ENCODE measurements at places on chromosomes 5 and 9.
A peak's percentile ranks its signal among the peaks of the same experiment; 100 is the strongest.

DNA sequence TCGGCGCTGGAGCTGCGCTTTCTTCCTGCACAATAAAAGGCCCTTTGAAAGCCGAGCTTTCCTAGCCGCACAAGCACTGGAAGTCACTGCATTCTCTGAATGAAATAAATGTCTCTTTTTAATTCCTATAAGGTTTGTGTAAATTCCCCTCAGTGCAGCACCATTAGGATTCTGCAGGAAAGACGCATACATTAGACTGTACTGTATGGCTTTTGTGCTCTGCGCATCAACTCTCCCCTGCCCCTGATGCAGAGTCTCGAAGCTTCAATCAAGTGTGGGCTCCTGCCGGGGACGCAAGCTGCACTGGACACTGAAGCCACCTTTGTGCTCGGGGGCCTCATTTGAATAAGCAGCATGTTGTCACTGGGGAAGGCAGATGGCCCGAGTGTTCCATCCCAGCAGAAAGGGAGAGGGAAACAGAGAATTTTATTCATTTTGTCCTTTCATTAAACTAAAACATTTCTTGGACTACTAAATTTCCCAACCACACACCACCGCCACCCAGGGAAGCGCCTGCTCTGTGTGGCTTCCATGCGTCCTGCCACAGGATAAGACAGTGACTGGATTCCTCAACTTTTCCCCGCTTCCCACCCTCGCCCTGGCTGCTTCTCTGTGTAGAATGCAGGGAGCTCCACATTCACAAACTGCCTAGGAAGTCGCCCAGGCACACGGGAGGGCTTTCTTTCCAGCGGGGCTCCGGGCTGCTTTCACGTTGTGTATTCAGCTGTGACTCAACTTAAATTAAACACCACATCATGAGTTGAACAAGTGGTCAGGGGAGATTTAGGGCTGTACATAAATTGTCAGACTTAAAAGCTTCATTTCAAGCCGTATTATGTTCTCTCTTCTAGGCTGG is 635.4 kb downstream of the IRX1 start:
- peak; percentile 19 for DNase-seq

GRCh38 chr5:96140084-96140483 is 178.4 kb upstream of the ELL2 start:
- no peak for DNase-seq

DNA sequence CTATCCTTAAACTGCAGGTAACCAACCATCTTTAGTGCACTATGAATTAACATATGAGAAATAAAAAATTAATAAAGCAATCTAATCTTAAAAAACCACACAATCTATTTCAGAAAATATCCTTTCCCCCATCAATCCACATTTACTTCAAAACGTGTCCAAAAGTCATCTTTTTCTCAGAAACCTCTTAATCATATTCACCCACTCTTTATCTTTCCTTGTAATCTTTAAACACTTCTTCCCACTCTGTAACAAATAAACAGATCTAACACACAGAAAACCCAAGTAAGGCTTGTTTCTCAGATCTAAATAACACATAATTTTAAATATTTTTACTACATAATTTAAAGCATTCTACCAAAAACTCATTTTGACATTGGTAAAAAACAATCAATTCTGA is 44.4 kb downstream of the EFCAB9 start:
- no peak for DNase-seq

- DNase-seq: no peak
Observed at GRCh38 chr5:75524071-75524470, 12.4 kb downstream of the POLK start.

GRCh38 chr9:127162046-127162863 is 39.8 kb upstream of the ANGPTL2 start:
- no peak for DNase-seq

GRCh38 chr9:123975871-123976270 is 35.7 kb upstream of the LHX2 start:
- no peak for DNase-seq

GRCh38 chr5:168916852-168917251 is 337.7 kb upstream of the PANK3 start:
- no peak for DNase-seq

DNA sequence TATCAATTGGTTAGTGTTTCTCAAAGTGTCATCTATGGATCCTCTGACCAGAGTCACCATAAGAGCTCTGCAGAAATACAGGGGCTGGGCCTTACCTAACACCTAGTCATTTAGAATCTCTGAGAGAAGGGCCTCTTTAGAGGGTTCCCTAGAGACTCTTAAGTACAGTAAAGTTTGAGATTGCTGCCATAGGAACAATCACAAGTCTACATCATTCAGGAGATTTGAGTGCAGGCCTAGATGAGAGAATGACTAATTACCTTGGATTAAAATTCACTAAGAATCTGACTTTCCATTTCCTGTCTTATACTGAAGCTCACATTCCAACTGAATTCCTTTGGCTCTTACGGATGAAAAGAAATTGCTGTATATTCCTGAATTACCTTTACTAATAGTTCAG is 182.1 kb upstream of the PTGER4 start:
- DNase-seq: no peak

DNA sequence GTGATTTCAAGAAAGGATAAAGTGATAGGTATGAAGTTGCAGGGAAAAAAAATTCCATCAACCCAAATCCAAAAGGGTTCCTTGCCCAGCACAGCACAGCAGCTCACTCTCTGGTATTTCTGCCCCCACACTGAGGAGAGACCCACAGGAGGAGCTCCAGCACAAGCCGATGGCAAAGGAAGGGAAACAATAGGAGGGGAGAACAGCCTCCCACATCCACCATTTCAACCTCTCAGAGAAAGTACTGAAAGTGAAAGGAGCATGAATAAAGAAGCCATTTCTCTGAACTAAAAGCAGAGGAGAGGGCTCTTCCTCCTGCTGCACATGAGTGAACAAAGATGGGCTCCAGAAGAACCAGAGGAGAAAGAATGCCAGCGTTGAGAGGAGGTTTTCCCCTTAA is 54.9 kb upstream of the ZSWIM6 start:
- DNase-seq: no peak

DNA sequence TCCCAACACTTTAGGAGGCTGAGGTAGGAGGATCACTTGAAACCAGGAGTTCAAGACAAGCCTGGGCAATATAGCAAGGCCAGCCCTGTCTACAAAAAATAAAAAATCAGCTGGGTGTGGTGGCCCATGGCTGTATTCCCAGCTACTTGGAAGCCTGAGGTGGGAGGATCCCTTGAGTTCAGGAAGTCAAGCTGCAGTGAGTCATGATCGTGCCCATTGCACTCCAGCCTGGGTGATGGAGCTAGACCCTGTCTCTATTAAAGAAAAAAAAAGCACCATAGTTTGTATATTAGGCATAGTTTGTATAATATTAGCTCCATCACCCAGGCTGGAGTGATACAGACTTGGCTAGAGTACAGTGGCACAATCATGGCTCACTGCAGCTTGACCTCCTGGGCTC is 9.6 kb upstream of the NME5 start:
- DNase-seq: no peak

DNA sequence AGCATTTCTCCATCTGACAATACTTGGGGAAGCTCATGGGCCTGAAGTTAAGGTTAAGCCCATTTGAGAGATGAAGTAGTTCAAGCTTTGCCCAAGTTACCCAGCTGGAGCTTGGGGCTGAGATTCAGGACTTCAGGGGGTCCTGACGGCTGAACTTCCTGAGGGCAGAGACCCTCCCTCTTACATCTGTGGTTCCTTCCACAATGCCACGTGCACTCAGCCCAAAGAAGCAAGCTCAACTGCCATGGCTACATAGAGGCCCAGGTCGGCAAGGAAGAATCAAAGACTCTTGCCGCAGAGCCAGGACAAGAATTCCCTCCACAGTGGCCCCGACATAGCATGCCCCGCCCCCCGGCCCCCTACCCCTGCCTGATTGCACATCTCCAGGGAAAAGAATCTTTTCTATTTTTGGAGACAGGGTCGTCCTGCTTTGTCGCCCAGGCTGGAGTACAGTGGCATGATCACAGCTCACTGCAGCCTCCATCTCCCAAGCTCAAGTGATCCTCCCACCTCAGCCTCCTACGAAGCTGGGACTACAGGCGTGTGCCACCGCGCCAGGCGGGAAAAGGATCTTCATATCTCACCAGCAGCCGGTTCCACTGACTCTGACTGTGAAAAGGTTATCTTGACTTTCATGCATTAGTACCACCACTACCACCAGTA is 9.2 kb downstream of the PHF19 start:
- no peak for DNase-seq

GRCh38 chr5:74326571-74327338 is 313.8 kb downstream of the ENC1 start:
- DNase-seq: no peak

DNA sequence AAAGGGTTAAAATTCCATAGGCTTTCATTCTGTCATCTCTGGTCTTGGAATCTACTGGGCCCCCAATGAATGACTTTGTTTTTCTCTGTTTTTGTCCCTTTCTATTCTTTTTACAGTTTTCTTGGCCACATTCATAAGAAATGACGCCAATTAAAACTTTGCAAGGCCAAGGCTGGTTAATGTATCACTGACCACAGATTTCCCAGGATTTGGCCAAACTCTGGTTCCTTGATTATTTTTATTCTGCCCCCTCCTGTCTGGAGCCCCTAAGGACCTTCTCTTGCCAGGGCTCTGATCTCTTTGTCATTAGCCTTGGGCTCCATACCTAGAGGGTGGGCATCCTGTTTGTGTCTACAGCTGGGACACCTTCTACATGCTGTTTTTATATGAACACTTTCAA is 388.9 kb upstream of the PAPPA start:
- DNase-seq: no peak

GRCh38 chr5:14593326-14594021 is 11.9 kb downstream of the OTULINL start:
- no peak for DNase-seq

DNA sequence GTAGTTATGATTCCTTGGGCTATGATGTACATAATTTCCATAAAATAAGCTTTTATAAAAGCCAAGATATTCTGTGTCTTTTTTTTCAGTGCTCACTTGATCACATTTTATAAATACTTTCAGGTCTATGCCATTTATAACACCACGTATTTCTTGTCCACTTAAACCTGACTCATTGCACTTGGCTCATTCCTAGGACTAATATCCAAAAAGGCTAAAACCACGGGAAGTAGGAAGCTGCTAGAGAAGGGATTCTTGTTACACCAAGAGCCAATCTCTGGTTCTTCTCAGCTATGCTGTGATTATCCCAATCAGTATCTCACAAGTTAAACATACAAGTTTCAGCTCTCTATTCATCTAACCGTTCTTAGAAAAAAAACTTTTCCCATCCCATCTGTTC is 80.4 kb upstream of the CDH6 start:
- no peak for DNase-seq

DNA sequence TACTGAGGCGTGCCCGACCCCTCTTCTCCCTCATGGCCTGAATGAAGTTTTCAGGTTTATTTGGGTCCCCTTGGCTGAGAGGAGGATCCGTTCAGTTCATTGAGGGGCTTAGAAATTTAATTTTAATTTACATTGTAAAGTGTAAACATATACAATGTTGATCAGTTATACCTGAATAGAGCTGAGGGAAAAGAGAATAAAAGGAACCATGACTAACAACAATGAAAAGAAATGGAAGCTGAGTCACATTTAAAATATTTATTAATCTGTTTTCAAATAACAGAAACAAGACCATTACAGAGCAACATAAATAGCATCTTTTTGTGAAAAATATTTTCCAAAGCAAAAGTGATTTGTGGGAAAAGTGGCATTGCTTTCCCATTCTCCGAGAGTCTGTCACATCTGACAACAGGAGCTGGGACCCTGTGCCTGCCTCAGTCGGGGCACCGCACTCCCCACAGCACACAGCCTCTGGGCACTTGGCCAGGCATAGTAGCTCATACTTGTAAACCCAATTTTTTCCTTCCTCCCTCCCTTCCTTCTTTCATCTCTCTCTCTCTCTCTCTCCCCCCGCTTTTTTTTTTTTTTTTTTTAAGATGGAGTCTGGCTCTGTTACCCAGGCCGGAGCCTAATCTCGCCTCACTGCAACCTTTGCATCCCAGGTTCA is 28.7 kb downstream of the PROP1 start:
- no peak for DNase-seq

DNA sequence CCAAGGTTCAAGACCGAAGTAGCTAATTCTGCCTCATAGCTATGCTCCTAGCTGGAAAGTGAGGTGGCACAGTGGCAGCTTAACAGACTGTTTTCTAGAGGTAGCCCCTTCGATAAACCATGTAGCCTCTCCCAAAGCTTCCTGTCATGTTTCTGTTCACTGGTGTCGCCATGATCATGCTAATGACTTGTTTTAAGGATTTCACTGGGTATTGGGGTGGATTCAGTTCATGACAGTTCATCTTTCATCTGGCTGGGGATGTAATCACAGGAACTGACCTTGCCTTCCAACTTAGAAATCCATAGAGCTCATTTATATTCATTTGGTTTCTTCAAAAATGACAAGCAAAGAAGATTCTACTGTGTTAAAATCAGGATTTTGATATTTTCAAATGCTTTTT is 9.4 kb downstream of the POU5F2 start:
- no peak for DNase-seq

DNA sequence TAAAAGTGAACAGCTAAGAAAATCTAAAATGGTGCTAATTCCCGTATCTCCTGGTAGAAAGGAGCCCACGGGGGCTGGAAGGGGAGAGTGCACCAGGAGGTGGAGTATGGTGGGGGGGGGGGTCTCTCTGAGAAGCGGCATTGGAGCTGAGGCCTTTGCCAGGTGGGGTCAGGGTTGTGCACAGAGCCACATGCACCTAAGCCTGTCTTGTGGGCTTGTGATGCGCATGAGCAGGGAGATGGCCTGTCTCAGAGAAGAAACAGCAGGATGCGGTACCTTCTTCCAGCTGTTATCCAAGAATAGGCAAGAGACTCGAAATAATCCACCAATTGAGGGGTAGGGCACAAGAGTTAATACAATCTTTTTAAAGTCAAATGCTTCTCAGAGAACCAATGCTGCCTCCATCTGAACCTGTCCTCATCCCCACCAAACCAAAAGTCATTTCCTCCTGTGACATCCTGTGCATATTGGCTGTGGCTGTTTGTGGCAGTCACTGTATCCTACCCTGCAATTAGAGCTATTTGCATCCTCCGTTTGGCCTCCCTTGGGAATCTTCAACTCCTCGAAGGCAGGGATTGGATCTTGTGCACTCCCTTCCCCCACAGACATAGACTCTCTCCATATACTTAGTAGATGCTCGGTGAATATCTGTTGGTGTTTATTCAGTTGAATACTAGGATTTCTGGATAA is 45.4 kb downstream of the FGF1 start:
- no peak for DNase-seq

DNA sequence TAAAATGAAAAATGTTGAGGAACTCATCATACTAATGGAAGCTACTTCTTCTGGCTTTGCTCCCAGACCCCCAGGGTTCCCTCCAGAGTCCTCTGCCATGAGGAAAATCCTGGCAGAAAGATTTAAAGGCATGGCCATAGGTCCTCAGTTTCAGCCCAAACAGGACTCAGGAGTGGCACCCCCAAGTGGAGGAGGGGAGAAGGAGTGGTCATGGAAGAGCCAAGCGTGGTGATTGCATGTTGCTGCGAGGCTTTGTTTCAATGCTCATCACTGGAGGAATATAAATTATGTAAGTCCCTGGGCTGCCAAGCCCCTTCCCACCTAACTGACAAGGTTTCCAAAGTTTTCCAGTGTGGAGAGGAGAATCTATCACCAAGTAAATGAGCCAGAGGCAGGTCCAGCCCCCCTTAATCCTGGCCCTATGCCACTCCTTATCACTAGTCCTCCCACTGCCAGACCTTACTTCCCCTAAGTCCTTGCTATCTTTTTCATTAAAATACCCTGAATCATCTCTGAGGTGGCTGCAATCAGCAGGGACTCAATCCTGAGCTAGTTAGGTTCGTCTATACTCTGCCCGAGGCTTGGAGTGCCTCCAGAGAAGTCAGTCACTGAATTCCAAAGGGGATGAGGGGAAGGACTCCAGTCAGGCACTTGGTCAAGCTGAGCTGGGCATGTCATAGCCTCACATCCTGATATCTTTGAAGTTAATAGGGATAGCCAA is 70.7 kb upstream of the TAF1L start:
- DNase-seq: no peak

- no peak for DNase-seq
Observed at GRCh38 chr9:9117866-9118265, 1318.3 kb upstream of the DMAC1 start.

Measured in caudate nucleus (tissue), 63 donors.